Neuronal stem cell (in vitro differentiated cells): ENCODE measurements at places on chromosomes 1 and 21.

DNA sequence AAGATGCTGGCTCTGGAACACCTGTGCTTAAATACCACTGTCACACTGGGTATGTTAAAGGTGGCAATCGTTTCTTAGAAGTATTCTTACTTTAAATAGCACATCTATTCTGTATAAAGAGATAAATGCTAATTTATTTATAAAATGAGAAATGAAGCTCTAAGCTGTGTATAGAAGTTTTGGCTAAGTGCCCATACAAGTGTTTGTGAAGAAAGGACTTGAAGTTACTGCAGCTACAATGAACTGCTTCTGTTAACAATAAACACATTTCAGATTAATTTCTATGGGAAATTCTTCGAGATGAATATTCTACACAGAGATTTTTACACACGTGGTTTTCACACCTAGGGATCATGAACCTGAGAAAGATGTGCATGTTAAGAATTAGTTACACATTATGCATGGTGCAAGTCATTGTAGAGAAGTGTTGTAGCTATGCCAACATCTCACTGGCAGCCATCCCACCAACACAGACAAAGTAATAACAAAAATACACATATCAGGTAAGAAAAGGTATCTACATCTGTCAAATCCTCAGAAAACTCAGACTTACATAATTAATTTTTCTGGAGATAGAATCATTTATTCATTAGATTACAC, 16.2 kb downstream of the COL24A1 start:
- no peak for DNase-seq

- no peak for DNase-seq
These were observed 227.2 kb downstream of the SLC45A1 start for GRCh38 chr1:8545078-8545477.

GRCh38 chr1:59071289-59071688, 225.6 kb upstream of the FGGY start:
- no peak for DNase-seq

GRCh38 chr1:38291906-38292521, 245.4 kb upstream of the POU3F1 start:
- DNase-seq: no peak

DNA sequence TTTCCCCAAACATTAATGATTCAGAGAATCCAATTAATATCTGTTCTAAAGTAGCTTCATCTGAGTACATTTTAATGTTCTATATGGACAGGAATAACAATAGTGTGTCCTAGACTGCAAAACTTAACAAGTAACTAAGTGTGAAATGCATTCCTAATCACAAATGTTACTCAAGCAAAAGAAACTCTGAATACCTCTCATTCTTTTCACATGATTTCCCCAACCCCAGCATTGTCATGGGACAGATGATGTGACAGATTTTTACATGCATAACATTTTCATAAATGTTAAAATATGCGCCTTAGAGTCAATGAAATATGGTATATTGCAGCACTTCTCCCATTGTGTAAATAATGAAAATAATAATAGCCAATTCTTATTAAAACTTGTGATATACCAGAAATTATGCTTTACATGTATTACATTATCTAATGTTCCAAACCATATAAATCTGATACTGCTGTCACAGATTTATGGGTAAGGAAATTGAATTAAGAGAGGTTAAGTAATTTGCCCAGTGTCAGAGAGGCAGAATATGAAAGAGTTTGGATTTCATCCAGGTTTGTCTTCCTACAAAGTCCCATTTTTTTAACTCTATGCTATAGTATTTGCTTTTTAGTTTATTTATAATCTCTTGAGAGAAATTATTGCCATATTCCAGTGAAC, 269.4 kb downstream of the LRRC7 start:
- no peak for DNase-seq

DNA sequence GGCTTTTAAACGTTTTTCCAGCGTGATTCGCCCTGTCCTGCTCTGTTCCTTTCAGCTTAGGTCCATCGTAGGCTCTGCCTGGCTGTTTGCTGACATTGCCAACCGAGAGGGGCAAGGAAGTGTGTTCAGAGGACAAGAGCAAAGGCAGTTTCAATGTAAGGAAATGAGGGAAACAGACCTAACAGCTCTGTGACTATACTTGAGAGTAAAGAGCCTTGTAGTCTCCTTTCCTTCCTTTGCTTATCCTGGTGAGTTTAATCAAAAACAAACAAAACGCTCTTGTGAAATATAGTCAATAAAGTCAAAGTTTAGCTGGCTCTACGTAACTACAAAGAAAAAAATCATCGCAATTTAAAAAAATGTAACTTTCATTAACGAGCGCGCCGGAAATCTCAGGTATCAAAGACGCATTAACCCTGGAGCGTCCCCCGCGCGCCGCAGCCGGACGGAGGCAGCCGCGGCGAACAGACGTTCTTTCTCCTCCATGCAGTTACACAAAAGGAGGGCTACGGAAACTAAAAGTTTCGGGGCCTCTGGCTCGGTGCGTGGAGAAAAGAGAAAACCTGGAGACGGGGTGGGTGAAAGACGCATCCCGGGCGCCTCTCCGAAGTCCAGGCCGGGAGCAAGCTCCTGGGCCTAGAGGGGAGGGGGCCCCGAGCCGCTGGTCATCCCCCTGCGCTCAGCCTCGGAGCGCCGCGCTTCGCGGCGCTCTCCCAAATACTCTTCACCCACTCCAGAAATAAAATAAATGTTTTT, 617 bp upstream of the ADGRL2 start:
- DNase-seq: peak; percentile 90
